ENCODE measurements at places on chromosomes 4 and X.

DNA sequence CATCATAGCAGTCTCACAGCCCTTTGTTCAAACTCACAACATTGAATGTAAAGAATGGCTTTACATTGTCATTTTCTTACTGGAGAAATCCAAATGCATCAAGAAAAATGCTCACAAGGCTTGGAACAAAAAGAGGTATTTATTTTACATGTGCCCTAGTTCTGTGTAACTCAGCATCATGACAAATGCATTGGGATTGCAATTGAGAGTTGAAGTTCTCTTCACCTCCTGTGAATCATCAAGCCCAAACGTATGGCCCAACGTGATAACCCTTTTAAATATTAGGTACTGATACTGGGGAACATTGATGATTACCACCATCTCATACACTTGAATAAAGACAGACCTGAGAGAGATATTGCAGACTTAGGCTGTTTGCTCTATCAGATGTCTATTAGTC, 61.6 kb downstream of the GASK1B start:
- DNase-seq, result no peak

- no peak for DNase-seq
Measured at GRCh38 chrX:106042296-106042695, 3.8 kb upstream of the SERPINA7 start.

GRCh38 chr4:6767748-6768538, 14.6 kb upstream of the KIAA0232 start:
- DNase-seq, result no peak

GRCh38 chr4:15783676-15784075, 5.5 kb downstream of the CD38 start:
- no peak for DNase-seq

DNA sequence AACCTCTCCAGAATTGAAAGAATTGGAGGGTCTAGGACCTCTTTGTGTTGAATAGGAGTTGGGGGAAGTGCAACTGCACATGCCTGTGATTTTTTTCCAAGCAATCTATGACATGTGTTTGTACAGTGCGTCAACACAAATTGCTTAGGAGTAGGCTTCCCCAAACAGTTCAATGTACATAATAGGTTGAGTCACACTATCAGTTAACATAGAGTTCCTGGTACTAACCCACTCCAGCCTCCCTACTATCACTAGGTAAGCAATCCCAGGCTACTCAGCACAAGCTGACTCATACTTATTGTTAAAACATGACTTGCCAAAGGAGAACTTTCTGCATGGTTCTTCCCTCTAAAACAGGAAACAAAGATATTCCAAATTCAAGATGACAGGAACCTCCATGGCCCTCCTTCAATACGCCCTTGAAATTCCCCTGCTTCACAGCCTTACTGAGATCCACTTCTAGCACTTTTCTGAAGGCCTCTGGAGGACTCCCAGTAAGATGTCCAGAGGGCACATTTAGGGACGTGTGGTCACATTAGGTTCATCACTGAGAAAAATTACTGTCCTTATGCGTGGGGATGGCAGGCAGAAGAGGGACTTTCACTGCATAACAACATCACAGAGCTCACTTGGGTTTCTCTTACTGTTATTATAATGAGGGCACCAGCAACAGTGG, 8.4 kb upstream of the VSIG1 start:
- DNase-seq, result no peak

DNA sequence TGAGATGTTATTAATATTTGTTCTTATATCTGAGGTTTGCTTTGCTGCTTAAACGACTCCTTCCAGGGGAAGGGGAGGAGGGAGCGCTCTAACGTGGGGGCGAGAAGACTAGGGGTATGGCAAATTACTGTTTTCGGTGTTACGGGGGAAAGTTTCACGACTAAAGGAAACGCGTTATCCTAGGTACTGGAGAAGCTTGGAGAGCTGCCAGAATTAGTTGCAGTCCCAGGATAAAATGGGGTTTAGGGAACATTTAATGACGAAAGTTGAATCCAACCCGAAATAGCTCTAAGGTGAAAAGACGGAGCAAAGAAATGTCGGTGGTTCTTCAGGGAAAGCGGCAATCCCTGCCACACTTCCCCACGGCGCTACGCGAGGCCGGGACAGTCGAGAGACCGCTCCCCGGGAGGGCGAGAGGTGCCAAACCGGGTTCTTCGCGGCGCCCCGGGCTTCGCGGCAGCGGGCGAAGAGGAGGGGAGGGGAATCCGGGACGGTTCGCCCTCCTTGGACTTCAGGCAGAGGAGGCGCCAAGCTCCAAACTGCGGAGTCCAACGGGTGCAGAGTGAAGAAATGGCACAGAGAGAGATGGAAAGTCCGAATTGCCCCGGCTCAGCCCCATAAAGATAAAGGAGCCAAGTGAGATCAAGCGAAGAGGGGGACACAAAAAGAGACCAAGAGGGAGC, 724 bp downstream of the THOC2 start:
- DNase-seq, result peak; percentile 5

GRCh38 chr4:169583563-169583962, 28.8 kb downstream of the NEK1 start:
- DNase-seq, result no peak

DNA sequence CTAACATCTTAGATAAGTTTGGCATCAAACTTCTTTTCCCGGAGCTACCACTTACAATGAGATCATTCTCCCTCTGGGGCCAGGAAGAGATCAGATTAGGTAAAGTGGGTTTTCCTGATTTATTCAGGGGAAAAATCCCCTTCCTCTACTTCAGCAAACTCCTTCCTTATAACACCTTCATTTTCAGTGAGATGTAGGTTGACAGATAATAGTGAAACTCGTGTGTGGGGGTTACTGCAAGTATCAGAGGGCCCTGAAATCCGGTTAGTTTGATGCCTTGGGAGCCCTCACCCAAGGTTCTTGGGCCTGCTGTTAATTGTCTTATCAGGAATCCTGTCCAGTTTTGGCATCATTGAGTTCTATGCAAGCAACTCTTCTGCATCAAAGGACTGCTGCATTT, 10.8 kb downstream of the FTHL17 start:
- no peak for DNase-seq

- DNase-seq, result no peak
Measured at GRCh38 chr4:132483-132882, 8.2 kb downstream of the ZNF718 start.

DNA sequence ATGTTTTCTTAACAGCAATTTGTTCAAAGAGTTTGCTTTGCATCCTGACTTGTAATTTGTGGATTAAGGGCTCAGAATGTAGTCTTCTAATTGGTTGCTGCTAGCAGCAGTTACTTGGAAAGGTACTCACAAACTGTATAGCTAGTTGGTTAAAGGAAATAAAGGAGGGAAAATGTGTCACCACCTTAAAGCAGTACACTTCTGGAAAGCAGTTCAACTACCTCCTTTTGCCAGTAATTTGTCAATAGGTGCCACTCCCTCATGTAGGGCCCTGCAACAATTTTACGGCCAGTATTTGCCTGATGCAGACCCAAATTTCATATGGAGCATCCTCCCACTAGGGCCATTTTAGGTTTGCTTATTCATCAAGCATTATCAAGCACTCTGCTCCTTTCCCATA, 20.8 kb downstream of the AMOT start:
- no peak for DNase-seq

GRCh38 chr4:146787731-146788130, 149.0 kb downstream of the POU4F2 start:
- no peak for DNase-seq

- no peak for DNase-seq
Measured at GRCh38 chr4:80539190-80539589, 203.7 kb downstream of the CFAP299 start.

All from left renal cortex interstitium (tissue), 4 donors.